Aortic smooth muscle cell (primary cell): ENCODE measurements at places on chromosomes 16 and 17. TPM values are rescaled to one million over a fixed set of nuclear protein-coding genes. Genes with fewer than 3 reads are reported as not detected.

Gene OR2C1
- 0.12 and 0.26 TPM in 2 replicates for total RNA-seq

Gene TMEM238L
- not detected in 2 replicates for total RNA-seq

Gene SLFN14
- not detected in 2 replicates for total RNA-seq

Gene ASPA
- total RNA-seq = 0.06 and 0.13 TPM in 2 replicates

Gene TGFB1I1
- total RNA-seq = 21.8 and 27.7 TPM in 2 replicates

Gene PRR15L
- not detected in 2 replicates for total RNA-seq

Gene GOT2
- 25.8 and 30.5 TPM in 2 replicates for total RNA-seq

Gene CES2
- total RNA-seq = 28.1 and 29.1 TPM in 2 replicates

Gene SEPTIN1
- 0.06 and 0.13 TPM in 2 replicates for total RNA-seq

Gene ADCY9
- 19.9 and 32.8 TPM in 2 replicates for total RNA-seq

Gene CD300E
- total RNA-seq = not detected in 2 replicates

Gene CLDN7
- 3.5 and 8.2 TPM in 2 replicates for total RNA-seq

Gene PARN
- total RNA-seq = 27.5 and 28.4 TPM in 2 replicates

Gene CCL17
- total RNA-seq = not detected in 2 replicates

Gene TPSAB1
- total RNA-seq = not detected in 2 replicates

Gene NPW
- 0.06 and 0.13 TPM in 2 replicates for total RNA-seq

Gene BCAS3
- 45.0 and 57.8 TPM in 2 replicates for total RNA-seq

Gene ITGAX
- 0.12 and 0.26 TPM in 2 replicates for total RNA-seq
